CD4-positive, alpha-beta T cell treated with Interleukin-10 for 1 hour (primary cell): ENCODE measurements at places on chromosomes 13 and 19.
A peak's percentile ranks its signal among the peaks of the same experiment; 100 is the strongest.

- no peak for DNase-seq
Observed at GRCh38 chr13:95137096-95137495, 164.2 kb downstream of the ABCC4 start.

- DNase-seq = no peak
Observed at GRCh38 chr19:30696514-30696913, 324.3 kb downstream of the ZNF536 start.

GRCh38 chr19:17719730-17720400, 585 bp downstream of the MAP1S start:
- no peak for DNase-seq

GRCh38 chr19:33302974-33303790, 848 bp upstream of the CEBPA start:
- no peak for DNase-seq

DNA sequence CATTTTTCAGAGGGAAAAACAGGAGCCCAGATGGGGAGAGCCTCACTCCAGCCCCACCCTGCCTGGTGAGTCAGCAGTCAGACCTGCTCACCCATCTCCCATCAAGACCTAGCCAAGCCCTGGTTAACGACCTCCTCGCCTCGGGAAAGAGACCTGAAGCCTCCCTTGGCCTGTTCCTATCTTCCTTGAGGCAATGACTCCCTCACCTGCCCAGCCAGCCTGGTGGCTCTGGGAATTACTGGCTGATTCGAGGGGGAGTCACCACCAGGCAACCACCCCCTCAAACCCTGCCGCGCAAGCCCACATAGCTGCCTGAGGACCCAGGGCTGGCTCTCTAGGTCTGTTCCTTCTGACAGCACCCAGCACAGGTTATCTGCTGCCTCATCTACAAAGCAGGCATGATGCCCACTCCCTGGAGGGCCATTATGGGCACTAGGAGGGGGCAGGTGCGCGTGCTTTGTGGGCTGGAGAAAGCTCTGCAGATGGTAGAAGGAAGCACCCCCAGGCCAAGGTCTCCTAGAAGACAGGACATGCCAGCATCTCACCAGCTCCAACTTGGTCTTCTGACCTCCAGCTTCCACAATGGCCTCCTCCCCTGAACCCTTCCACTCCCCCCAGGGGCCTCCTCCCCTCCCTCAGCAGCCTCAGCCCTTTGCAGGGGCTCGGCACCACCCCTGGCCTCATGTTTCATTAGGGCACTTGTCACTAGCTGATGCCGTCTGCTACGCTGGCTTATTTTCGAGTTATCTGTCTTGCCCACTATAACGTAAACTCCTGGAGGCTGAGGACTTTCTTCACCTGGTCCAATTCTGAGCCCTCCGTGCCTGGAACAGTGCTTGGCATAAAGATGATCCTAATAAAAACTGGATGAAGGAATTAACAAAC, 10.4 kb downstream of the DEDD2 start:
- DNase-seq = no peak

DNA sequence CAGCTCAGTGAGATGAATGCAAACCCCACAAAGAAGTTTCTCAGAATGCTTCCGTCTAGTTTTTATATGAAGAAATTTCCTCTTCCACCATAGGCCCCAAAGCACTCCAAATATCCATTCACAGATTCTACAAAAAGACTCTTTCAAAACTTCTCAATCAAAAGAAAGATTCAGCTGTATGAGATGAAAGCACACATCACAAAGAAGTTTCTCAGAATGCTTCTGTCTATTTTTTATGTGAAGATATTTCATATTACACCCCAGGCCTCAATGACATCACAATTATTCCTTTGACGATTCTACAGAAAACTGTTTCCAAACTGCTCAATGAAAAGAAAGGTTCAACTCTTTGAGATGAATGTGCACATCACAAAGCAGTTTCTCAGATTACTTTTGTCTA, 1819.4 kb downstream of the UQCRFS1 start:
- no peak for DNase-seq

DNA sequence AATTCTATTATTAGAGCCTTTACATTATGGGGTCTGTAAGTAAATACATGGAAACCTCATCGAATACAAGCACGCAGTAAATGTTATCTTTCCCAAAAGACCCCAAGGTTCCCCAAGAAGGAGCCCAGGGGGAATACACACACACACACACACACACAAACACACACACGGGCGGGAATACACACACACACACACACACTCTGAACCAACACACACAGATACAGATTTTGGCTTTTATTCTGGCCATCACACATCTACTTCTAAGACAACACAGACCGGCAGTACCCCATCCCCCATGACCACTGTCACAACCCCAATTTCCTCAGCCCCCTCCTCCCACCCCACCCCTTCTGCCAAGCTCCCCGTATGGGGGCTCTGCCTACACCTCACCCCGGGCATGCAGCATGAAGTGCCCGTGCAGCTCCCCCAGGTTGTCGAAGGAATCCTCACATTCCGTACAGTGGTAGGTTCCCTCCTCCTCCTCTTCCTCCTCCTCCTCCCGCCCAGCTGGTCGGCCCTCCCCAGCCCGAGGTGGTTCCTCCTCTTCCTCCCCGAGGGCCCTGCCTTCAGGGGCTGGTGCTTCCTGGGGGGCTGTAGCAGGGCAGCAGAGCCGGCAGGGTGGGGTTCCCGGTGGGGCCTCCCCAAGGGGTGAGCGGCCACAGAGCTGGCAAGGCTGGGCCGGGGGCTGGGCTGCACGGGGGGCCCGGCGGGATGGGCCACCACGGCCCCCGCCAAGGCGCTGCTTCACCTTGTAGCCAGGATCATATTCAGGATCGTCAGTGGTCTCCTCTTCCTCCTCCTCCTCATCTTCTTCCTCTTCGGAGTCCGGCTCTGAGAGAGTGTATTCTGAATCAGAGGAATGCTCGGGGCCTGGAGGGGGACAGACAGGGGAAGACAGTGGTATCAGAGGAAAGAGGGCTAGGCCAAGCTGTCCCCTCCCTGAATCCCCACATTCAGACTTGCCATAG, 4.4 kb upstream of the SRRM5 start:
- no peak for DNase-seq

GRCh38 chr13:41315443-41316047, 4.5 kb downstream of the NAA16 start:
- no peak for DNase-seq

DNA sequence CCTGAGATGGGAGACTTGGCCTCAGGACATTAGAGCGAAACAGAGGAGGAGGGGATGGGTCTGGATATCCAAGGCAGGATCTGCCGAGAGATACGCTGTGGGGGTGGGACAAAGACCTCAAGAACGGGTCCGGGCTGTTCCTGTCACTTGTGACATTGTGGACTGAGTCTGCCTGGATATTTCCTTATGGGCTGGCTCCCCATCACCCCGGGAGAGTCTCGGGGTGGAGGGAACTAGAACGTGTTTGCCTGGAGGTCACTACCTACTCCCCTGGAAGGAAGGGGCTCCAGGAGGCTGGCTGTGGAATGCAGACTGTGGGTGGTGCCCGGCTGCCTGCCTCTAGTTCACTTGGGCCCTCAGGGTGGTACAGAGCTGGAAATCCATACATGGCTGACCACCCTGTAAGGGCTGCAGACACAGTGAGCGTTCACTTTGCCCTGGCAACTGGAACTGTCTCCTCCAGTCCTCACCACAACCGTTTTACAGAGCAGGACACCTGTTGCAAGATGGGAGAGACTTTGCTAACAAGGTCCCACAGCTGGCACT, 26.4 kb downstream of the DNM2 start:
- no peak for DNase-seq

GRCh38 chr13:113357529-113357928, 6.4 kb downstream of the GRTP1 start:
- no peak for DNase-seq

DNA sequence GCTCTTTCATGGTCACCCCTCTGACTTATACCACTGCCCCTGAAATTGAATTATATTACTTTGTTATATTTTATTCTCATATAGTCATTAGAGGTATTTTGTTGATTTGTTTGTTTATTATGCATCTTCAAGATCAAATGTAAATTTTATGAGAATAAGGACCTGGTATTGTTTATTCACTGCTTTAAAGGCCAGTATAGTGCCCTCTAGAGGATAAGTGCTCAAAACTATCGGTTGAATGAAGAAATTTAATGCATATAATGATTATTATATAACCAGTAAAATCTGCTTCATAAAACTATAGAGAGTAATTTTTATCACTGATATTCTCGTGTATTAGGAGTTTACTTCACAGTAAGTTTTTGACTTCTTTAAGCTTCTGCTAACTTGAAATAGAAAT, 1401.9 kb downstream of the SLITRK1 start:
- DNase-seq = no peak

GRCh38 chr19:45391346-45391745, 13.5 kb downstream of the PPP1R13L start:
- DNase-seq = no peak

DNA sequence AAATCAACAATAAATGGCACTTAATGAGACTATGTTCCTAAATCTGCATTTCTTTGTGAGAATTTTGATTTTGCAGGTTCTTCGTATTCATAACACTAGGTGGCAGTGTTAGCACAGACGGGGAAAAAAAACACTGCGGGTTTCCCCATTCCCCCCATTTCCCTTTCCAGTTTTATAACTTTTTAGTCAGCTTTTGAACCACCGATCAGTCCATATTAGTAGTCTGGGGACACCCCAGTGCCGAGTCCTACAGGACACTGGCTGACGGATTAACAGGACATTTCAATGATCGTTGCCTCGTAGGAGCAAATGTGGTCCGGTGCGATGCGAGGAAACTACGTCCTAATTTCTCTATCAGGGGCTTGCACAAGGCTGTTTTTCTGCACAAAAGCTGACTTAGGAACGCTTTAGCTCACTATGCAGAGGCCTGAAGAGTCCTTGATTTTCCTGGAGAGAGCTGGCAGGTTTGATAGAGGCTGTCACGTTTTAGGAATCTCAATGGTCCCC, 234.3 kb downstream of the LMO7 start:
- DNase-seq = peak; percentile 45

GRCh38 chr19:17751103-17751911, at the start of gene FCHO1:
FCHO1 (plus strand) TSS chr19:17751477; CDS start chr19:17755165, 3,688 bp downstream.
- DNase-seq = peak; percentile 88

DNA sequence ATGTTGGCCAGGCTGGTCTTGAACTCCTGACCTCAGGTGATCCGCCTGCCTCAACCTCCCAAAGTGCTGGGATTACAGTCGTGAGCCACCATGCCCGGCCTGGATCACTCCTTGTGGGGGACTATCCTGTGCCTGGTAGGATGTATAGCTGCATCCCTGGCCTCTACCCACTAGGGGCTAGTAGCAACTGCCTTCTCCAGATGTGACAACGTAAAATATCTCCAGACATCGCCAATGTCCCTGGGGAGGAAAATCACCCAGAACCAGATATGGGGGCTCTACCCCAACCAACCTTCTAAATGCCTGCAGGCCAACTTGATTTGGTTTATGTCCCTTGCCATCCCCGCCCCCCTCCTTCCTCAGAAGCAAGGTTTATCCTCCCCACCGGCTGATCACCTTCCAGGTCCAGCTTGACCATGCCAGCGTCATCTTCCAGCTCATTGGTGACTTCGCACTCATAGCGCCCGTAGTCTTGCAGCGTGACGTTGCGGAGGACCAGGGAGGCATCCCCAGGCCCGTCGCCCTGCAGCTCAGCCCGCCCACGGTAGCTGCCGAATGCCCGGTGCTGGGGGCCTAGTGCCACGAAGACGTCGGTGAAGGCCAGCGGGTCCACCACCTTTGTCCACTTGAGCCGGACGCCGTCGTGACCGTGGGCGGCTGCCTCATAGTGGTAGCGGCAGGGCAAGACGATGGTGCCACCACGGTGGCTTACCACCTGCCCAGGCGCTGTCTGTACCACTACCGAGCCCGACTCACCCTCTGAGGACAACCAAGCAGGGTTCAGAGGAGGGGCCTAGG, 12.5 kb downstream of the TM6SF2 start:
- DNase-seq = no peak

DNA sequence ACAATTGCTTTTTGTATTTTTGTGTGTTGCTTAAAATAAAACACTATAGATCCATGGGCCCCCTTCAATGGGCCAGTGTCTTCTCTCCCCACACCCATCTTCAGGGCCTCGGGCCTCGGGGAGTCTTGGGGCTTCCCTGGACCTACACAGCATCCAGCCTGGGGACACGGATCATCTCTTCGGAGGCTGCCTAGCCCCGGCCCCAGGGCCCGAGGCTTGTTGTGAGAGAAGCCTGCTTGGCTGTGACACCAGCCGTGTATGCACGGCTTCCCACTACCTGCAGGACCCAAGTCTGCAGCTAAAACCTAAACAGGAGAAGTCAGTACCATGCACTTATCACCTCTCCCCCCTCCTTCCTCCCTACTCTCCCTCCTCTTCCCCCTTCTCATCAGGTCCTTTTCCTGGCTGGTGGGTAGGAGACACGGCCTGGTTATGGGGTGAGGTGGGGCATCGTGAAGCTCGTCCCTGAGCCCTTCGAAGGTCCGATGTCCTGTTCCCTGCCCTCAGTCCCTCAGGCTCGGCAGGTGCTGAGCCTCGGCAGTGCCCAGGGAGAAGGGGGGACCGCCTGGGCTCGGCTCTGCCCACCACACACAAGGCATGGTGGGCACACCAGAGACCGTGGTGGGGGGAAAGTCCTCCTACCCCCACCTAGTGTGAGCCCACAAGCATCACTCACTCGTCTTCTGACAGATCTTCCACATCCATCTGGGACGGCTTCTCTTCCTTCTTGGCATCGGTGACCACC, 9.5 kb downstream of the C13orf46 start:
- no peak for DNase-seq

DNA sequence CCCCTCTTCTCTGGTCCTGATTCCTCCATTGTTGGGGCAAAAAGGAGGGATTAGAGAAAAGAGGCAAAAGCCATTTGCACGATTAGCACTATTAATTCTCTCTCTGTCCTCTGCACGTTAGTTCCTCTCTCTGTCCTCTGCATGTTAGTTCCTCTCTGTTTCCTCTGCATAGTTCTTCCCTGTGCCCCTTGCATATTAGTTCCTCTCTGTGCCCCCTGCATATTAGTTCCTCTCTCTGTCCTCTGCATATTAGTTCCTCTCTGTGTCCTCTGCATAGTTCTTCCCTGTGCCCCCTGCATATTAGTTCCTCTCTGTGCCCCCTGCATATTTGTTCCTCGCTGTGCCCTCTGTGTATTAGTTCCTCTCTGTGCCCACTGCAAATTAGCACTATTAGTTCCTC, 847.2 kb upstream of the GPC6 start:
- DNase-seq = no peak

GRCh38 chr19:55289117-55289796, 5.5 kb downstream of the BRSK1 start:
- DNase-seq = no peak

- DNase-seq = no peak
Observed at GRCh38 chr13:44874886-44875630, 114.2 kb downstream of the NUFIP1 start.

GRCh38 chr13:47317356-47317755, 420.5 kb upstream of the HTR2A start:
- no peak for DNase-seq
